ENCODE measurements at places on chromosomes 6 and 20.
A peak's percentile ranks its signal among the peaks of the same experiment; 100 is the strongest.

- no peak for DNase-seq
Observed at GRCh38 chr20:34345402-34345736, 17.7 kb upstream of the ITCH start.

GRCh38 chr6:34888514-34888856, 570 bp upstream of the ANKS1A start:
- DNase-seq, result no peak

- DNase-seq, result no peak
Observed at GRCh38 chr6:131936156-131936555, 15.0 kb downstream of the CCN2 start.

DNA sequence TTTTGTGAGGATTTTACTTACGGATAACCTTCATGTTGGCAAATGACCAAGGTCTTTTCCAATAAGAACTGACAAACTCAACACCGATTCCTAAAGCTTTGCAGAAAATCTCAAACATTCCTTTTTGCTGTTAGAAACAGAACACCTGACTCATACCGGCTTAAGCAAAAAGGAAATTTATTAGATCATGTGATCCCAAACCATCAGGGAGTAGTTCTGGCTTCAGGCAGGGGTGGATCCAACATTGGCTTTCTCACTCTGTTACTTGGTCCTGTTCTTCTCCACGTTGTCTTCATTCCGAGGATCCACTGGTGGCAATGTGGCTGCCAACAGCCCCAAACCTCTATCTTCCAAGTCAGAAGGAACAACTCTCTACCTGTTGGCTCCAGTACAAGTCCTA, 95.9 kb upstream of the PMEPA1 start:
- DNase-seq, result no peak

GRCh38 chr6:11207199-11207968, 25.1 kb downstream of the NEDD9 start:
- no peak for DNase-seq

DNA sequence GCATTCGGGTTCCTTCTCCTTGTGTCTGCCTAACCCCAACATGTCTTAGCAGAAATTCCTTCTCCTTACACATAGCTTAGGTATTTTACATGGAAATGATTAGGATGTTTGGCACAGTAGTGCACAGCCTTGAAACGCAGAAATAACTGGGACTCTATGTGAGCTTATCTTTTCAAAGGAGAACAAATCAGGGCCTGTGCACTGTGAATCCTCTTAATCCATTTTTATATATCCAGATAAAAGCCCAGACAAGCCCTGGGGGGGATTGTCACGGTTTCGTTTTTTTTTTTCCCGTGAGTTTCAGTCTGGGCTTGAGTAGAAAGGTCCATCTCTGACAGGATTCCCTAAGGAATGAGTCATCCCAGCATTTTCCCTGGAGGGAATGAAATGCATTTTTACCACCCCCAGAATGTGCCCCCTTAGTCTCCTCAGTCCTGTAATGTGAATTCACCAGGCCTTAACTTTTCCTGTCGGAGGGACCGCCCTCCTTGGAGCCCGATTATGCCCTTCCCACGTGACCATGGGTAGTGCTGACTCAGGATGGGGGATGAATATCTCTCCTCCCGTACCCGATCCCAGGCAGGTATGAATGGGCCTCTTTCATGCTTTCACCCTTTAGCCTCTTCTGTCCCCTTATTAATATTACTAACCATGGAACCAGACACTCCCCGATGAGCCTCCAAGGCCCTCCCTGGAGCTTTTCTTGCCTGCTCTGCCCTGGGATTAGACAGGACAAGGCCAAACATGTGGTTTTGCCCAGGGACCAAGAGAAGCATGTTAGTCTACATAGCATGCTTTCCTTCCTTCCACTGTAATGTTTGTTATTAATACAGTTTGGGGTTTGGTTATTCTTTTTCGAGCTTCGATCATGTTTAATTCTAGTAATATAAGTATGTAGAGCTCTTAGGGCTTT, 23.9 kb upstream of the NAA20 start:
- DNase-seq, result peak; percentile 30

DNA sequence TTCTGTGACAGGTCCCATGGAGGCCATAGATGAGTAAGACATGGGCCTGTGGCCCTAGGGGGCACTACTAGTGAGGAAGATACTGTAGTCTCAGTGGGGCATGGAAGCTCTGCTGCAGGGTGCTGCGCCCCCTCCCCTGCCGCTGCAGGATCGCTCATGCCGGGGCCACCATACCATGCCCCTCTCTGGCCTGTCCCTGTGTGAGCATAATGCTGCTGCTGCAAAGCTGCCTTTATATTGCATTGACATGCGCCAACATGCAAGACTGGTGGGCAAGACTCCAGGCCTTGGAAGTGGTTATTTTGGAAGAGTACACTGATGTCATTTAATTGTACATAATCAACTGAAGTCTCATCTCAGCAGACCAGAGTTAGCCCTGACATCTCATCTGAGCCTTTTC, 60.0 kb downstream of the TOX2 start:
- no peak for DNase-seq

DNA sequence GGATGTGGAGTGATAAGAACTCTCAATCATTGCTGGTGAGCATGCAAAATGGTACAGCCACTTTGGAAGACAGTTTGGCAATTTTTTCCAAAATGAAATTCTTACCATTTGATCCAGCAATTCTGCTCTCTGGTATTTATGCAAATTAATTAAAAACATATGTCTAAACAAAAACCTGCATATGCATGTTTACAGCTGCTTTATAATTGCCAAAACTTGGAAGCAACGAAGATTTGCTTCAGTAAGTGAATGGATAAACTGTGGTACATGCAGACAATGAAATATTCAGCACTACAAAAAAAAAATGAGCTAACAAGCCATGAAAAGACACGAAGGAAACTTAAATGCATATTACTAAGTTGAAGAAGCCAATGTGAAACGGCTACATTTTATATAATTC, 55.5 kb upstream of the SMLR1 start:
- no peak for DNase-seq

DNA sequence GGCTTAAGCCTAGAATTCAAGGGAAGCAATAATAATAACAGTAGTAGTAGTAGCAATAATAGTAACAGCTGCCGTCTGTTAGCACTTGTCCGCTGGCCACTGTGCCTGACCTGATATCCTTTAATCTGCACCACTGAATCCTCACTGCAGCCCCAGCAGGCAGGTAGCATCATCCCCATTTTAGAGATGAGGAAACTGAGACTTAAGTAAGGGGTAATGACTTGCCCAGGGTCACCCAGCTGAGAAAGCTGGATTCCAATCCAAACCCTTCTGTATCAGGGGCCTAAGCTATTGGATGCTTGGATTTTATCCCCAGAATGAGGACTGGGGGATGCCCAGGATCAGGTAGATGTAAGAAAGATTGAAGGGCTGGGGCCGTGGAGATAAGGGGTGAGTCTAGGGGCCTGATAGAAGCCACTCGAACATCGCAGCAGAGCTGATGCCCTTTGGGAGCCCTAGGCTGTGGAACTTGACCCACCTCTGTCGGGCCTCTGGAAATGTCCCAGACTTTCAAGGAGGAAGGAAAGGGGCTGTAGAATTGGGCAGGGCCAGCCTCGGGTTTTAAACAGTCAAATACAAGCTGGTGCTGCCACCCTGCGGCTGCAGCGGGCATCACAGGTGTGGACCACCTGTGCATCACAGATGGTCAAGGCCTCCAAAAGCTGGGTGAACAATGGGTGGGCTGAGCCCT, 102.1 kb upstream of the MYL9 start:
- DNase-seq, result peak; percentile 89

GRCh38 chr6:14174226-14174625, 56.7 kb downstream of the CD83 start:
- no peak for DNase-seq

- no peak for DNase-seq
Observed at GRCh38 chr6:67121115-67121514, 1414.1 kb upstream of the EYS start.
